ENCODE measurements at places on chromosomes 3 and 15.

DNA sequence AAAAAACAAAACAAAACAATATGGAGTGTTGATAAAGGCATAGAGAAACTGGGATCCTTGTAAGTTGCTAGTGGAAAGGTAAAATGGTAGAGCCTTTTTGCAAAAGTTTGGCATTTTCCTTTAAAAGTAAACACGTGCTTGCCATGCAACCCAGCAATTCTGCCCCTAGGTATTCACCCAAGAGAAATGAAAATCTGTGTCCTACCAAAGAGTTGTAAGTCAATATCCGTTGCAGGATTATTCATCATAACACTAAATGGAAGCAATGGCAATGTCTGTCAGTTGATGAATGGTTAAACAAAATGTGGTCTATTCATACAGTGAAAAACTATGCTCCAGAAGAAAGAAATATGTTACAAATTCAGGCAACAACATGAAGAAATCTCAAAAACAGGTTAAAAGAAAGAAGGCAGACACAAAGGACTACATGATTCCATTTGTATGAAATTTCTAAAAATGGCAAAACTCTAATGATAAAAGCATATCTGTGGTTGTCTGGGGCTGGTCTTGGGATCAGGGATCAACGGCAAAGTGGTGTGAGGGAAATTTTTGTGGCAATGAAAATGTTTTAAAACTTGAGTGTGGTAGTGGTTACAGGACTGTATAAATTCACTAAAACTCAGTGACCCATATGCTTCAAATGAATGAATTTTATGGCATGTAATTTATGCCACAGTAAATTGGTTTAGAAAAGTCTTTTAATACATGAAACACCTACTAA is 229.6 kb downstream of the OPA1 start:
- DNase-seq: no peak

DNA sequence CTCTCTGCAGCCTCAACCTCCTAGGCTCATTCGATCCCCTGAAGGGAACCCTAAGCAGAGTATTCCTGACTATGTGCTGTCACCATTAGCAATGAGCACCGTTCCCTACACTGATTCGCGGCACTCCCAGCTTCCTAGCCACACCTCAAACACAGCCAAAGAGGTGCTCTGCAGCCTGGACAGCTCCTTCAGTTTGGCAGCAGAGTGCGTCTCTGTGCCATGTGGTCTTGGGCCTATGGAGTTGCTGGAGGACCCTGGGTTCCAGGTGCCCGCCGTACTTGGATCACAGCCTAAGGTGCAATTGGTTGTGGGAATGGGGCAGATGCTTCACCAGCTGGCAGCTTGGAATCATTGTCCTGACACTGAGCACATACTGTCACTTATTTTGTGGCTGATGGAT is 17.3 kb upstream of the IL12A start:
- DNase-seq: no peak

DNA sequence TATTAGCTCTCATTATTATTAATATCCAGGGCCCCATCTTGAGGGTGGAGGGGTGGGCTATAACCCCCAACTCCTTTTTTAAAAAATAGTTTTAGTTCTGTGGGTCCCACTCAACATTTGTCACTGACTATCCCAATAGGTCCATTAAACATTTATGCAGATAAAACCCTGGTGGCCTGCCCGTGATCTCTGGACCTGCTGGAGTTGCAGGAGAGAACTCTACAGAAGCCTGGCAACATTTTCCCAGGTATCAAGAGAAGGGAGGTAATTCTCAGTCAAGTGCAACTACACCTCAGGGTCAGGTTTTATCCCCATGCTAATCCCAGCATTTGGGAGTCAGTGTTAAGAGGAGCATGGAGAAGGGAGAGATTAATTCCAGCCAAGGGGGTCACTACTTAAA is 264.4 kb upstream of the PROK2 start:
- DNase-seq: no peak

- DNase-seq: no peak
Measured at GRCh38 chr3:184077881-184078280, 19.0 kb upstream of the HTR3E start.

DNA sequence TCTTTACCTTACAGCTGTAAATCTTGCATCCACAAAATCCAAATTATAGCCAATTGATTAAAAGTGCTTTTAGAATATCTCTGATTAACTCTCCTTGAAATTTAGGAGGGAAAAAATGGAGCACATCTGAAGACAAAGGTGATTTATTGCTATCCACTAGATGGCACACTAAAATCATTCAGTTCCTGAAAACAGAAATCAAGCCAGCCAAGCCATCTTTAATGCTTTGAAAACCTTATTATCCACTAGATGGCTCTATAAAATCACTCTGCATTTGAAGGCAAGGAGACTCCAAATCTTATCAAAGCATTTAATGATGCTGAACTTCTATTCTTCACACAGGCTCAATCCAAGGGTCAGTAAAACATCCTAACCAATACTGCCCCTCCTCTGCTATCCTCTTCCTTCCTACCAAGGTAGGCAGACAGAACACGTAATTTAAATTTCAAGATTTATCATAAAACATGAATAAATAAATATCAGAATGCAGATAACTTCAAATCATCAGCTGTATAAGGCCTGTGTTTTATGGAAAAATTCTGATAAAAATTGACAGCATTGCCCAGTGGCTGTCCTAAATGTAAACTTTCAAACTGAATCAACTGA is 48.4 kb downstream of the GOLIM4 start:
- DNase-seq: peak; percentile 61

DNA sequence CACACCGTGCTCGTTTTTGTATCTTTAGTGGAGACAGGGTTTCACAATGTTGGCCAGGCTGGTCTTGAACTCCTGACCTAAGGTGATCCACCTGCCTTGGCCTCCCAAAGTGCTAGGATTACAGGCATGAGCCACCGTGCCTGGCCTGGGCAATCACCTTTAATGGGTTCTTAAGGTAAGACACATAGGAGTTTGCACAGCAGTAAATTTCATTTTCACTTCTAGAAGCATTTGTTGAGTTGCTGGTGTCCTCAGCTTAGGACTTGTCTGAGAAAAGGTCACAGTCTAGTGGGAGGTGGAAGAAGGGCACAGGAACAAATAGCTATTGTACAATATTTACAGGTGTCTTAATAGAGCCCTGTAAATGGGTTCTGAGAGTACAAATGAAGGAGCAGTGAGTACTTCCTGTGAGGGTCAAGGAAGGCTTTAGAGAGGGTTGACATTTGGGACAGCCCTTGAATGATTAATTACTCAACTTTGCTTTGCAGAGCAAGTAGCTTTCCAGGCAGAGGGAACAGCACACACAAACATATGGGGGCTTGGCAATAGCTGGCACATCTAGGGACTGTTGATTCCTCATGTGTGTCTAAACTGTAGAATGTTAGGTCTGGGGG is 8.7 kb upstream of the ETV5 start:
- DNase-seq: no peak

DNA sequence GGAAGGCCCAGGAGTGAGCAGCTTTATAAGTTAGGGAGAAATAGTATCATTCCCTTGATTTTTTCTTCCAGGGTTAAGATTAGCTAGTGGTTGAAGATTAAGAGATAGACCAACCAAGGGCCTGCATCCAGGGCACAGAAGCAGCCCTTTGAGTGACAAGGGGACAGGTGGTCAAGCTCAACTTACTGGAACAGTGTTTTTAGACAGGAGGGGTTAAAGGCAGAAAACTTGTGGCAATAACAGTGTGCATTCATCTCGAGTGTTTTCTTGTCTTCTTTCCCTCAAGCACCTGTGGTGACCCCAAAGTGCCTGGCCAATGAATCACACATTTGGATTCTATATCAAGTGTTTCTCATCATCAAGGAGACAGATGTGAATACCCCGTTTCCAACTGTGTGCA is 267.5 kb downstream of the PDCD6IP start:
- DNase-seq: no peak

- no peak for DNase-seq
Measured at GRCh38 chr3:99939876-99940275, 122.2 kb downstream of the CMSS1 start.

DNA sequence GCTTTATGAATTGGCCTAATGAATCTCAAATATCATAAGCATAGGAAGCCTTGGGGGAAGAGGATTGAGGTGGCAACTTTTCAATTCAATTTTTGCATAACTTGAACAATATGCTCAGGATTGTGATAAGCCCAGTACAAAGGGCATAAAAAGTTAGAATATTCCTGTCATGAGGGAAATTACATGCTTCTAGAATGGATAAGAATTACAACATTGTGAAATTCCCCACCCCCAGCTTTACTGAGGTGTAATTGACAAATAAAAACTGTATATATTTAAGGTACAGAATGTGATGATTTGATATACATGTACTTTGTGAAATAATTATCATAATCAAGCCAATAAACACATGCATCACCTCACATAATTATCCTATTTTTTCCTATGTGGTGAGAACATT is 132.6 kb upstream of the TNIK start:
- no peak for DNase-seq

GRCh38 chr3:108835101-108835500 is 12.5 kb downstream of the TRAT1 start:
- DNase-seq: no peak

DNA sequence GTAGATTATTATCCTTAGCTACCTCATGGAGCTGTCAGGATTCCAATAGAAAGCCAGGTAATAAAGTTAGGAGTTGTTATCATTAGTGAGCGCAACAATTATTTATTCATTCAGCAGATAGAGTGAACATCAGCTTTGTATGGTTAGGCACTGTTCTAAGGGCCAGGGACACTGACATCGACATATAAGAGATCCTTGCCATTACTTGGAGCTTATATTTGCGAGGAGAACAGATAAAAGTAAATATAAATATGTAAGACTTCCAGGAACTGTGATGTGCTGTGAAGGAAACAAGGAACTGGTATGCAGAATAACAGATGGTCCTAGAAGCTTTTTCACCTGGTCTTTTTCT is 473 bp downstream of the LSM3 start:
- DNase-seq: no peak

DNA sequence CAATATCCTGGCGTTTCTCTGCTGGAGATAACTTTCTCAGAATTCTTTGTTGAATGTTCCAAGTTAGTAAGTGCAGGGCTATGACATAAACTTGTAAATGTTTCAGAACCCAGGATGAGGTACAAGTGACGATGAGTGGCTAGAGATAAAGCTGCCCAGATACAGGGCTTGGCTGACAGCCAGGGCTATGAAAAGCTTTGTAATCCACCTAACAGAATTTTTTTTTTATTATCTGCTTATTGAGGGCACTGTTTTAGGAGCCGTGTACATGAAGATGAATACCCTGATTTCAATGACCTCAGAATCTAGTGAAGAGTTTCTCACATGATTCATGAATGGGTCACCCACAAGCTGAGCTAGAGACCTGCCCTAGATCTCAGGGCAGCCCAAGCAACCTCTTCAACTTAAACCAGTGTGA is 431.4 kb downstream of the DIPK2A start:
- DNase-seq: no peak

DNA sequence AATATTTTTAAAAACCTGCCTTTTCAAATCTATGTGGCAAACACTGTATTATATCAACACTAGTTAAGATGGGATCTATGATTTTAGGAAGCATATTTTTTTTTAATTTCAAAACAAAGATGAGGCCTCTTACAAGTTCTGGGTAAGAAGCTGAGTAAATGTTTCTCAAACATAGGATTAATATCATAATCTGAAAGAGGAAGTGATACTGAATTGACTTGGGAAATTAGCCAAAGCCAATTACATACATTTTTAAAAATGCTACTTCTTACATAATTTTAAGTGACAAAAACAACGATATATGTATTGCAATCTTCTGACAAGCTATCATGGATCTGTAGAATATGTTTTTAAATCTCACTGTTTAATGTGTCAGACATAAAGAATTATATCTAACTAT is 135.1 kb upstream of the UBP1 start:
- no peak for DNase-seq

DNA sequence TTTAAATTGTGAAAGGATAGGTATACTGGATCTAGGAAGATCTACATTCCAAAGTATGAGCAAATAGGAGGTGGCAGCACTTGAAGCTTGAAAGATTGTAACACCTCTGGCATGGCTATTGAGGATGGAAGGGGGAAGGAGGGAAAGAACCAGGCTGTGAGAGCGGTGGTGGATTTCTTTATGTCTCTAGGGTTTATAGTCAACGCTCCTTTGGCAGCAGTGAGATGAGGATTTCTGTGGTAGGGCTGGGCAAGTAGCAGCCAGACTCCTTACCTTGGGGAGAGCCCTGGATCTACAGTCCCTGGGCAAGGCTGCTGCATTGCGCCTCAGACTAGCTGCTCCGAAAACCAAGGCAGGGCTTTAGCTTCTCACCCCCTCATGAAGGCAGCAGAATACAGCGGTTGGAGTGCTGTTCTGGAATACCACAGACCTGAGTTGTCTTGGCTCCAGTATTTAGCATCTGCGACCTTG is 53.2 kb downstream of the MEF2A start:
- DNase-seq: peak; percentile 6

- no peak for DNase-seq
Measured at GRCh38 chr3:60094392-60094947, 1044.6 kb upstream of the CFAP20DC start.

- no peak for DNase-seq
Measured at GRCh38 chr3:111862415-111862814, 3.4 kb downstream of the PHLDB2 start.

DNA sequence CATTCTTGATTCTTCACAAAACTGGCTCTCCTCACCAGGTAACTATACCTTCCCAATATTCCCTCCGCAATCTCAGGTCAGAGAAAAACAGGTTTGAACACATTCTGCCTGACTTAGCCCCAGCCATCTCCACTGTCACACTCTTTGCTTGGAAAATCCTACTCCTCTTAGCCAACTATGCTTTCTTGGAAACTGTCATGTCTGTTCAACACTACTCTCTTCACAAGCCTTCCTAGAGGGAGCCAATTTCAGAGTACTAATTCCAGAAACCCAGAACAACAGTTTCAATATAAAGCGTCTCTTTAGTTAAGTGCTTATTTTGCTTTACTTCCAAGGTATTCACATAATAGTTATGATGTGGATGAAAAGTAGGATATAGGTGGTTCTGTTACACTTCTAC is 21.7 kb downstream of the MTMR10 start:
- DNase-seq: no peak

Measured in retina (tissue), 1 donor.